GM23248 (cell line): ENCODE measurements at places on chromosomes 2 and 18.

- peak; percentile 68 for DNase-seq
These were observed 40.4 kb upstream of the FAM124B start for GRCh38 chr2:224442071-224442967.

DNA sequence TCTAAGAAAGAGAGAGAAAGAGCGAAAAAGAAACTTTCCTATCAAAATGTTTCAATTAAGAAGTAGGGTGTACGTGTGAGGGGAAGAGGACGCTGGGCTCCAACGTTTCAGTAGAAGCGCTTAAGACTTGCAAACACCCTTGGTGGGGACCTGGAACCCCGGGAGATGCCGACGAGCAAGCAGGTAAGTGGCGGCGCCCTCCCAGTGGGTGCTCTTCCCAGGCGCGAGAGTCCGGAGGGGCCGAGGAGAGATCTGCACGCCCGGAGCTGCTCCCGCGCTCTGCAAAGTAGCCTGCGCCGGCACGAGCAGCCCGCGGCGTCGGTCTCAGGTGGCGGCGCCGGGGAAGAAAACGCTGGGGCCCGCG lies 678 bp upstream of the OTX1 start:
- peak; percentile 59 for DNase-seq

DNA sequence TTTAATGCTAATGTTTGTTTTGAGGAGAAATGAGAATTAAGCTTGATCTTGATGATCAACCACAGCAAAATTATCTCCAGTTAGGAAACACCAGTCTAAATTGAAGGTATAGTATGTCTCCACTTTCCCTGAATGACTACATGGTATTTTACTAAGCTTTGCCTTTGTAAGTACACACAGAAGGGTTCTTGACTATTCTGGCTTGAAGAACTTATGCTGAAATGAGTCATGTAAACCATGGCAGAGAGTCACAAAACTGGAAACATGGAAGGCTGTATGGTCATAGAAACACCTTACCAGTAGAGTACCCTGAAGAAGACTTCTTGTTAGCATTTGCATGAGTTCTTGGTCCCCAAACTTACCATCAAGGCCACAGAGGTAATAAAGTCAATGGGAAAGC lies 250.5 kb downstream of the SLC8A1 start:
- peak; percentile 56 for DNase-seq

GRCh38 chr18:45015788-45016128 lies 335.1 kb downstream of the SETBP1 start:
- no peak for DNase-seq

DNA sequence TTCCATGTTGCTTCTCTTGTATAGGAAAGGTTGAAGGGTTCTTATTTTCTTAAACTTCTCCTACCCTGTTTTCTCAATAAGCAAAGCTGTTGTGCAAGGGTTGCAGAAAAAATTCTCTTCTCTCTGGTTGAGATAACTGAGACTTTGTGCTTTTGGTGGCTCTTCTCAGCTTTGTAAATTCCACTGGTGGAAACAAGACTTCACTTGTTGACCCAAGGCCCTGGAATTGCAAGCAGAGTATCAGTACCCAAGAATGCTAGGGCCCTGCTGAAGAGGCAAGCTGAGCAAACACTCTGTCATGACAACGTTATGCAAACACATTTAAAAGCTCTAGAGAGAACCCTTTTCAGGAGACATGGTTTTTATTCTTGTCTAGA lies 294.7 kb upstream of the EPAS1 start:
- peak; percentile 50 for DNase-seq

GRCh38 chr18:10310626-10311025 lies 143.8 kb upstream of the APCDD1 start:
- no peak for DNase-seq
